ENCODE measurements at places on chromosomes 2 and 18.

DNA sequence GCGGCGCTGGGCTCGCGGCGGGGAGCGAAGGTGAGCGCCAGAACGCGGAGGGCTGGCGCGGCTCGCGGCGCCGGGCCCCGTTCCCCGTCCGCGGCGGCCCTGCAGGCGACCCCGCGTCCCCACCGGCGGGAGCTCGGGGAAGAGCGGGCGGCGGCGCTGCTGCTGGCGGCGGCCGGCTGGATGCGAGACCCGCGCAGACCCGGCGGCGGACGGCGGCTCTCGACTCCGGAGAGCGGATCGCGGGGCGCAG is 213 bp downstream of the DOK6 start:
- no peak for DNase-seq

GRCh38 chr2:135821190-135821589 is 15.8 kb downstream of the LCT start:
- no peak for DNase-seq

- DNase-seq: no peak
Measured at GRCh38 chr18:68940754-68941153, 142.9 kb downstream of the CCDC102B start.

GRCh38 chr2:45207101-45207500 is 197.8 kb upstream of the SIX2 start:
- DNase-seq: no peak

DNA sequence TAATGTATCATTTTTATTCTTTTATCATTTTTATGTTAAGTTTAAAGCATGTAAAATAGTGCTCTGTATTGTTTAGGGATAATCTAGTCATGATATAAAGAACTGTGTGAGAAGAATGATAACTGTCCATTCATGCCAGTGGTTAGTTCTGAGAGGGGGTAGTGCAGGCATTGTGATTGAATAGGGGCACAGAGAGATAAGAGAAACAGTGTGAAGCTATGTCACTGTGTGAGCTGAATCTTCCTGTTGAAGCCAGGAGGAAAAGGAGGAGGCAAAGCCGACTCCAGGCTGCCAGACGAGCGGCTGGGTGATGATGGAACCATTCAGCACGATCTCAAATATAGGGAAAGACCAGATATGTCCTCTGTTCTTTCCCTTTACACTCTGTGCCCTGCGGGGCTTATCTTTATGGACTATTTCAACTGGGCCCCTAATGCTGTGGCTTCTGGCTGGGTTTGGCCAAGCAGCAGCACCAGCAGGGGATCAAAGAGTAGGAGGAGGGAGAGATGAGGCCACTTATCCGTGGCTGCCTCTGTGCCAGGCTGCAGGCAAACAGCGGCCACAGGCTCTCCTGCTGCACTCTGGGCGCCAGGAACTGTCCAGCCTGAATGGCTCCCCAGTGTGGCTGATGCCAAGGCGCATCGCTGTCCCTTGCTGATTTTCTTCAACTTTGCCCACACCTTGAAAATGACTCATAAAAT is 128.0 kb downstream of the SPP2 start:
- no peak for DNase-seq

- no peak for DNase-seq
Measured at GRCh38 chr2:236940497-236940896, 145.2 kb upstream of the COPS8 start.

GRCh38 chr2:121038891-121039616 is 245.9 kb downstream of the TFCP2L1 start:
- no peak for DNase-seq

DNA sequence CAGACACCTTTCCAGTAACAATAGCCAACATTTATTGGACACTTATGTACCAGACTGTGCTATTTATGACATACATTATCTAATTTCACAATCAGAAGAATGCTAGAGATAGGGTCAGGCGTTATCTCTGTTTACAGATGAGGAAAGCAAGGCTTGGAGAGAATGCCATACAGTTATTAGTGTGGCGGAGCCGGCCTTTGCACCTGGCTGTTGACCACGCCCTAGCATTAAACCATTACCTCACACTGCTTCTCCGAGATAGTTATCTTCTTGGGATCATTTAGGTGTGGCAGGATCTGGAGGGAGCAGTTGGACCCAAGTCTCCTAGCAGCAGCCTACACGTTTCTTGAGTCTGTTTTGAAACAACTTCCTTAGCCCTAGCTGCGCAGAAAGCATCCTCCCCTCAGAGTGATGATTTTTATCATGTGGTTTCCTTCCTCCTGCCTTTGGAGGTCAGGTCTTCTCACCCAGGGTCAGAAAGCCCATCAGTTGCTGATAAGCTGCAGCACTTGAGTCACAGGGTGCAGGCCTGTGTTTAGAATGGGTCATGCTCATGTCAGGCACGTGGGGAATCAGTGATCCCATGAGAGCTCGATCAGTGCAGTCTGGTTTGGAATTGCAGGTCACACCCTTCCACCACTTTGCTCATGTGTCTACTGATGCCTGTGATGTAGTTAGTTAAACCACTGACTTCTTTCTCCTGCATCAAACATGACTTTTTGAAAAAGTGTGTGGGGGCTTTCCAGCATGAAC is 118.2 kb downstream of the SPTBN1 start:
- no peak for DNase-seq

DNA sequence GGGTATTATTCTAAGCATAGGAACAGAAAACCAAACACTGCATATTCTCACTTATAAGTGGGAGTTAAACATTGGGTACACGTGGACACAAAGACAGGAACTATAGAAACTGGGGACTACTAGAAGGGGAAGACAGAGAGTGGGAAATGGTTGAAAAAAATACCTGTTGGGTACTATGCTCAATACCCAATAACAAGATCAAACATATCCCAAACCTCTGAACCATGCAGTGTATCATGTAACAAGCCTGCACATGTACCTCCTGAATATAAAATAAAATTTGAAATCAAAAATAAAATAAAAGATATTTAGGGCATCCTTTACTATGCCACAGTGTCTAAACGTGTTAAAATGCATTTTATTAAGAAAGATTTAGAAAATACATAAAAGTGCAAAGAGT is 221.0 kb upstream of the TFPI start:
- DNase-seq: no peak

GRCh38 chr2:160835166-160835565 is 325.1 kb upstream of the TANK start:
- no peak for DNase-seq

DNA sequence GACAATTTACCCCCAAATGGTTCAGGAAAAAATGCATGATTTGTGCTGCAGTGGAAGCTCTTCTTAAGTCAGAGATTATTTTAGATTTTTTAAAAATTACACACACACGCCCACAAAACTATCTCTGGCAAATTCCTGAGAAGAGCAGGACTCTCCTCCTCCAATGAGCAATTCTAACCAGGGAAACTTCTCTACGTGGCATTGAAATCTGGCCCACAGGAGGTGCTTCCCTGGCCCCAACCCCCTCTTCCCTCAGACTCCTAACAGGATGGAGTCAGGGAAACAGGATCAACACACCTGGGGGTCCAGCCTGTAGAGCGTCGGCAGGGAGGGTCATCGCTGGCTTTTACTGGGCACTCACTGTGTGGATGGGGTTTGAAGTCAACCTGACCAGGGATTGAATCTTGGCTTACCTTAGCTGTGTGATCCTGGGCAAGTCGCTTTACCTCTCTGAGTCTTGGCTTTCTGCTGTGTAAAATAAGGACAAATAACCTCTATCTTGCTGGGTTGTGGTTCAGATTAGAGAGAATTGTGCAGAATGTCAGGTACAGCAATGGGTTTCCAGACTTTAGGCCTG is 65.4 kb upstream of the ASAP2 start:
- no peak for DNase-seq

DNA sequence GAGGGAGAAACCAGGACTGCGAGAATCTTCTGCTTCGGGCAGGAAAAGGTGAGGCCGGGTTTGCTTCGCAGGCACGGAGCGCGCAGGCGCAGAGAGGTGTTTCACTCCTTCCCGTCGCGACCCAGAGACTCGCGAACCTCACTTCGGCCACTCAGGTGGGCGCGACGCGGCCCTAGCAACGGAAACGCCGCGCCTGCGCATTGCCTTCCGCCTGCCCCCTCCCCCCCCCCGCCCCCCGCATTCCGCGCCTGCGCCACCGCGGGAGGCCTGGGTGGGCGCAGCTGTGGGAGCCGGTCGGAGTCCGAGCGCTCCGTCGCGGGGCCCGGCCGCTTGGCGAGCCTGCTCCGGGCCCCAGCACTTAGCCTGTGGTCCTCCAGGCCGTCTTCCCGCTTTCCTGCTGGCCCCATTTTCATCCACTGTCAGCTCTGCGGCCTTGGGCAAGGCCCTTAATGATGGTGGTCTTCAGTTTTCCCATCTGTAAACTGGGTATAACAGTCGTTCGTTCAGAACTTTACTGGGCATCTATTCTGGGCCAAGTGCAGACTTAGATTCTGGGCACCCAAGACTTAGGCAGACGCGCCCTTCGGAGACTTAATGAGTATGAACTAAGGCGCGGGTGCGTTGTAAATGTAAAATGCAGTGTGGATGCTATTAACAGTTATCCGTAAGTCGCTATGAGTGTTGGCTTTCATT is 62.1 kb upstream of the ACKR3 start:
- peak; percentile 39 for DNase-seq

DNA sequence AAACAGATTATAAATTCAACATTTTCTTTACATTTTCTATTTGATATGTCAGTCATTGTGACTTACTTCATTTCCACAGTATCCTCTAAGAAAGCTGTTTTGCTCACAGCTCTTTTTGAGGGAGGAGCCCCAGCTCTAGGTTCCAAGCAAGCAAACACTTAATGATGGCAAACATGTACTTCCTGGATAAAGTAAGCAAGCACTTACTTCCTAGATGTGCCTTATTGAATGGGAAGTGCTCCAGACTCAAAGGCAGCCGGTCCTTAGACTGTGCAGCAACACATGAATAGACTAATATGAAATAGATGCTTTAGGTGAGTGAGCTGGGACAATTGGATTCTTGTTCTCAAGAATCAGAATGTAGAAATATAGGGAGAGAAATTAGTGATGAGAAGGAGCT is 2149.8 kb upstream of the PIK3C3 start:
- DNase-seq: no peak

GRCh38 chr2:30636311-30636710 is 170.9 kb downstream of the CAPN13 start:
- no peak for DNase-seq

- no peak for DNase-seq
Measured at GRCh38 chr18:22296304-22296703, 121.4 kb downstream of the CTAGE1 start.

DNA sequence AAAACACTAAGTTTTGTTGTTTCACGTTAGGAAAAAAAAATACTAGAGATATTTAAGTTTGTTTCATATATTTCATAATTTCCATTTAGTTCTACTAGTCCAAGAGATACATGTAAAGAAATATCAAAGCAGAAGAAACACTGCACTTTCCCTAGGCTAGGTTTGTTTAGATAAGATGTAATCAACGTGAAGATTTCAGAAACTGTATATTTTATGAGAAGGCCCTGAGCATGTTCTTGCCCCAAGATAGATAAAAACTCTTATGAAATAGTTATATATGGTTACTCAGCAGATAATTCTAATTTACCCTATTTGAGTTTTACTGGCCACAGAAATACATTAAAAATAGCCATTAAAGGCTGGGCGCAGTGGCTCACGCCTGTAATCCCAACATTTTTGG is 143.6 kb upstream of the CBLN2 start:
- DNase-seq: no peak

GRCh38 chr2:24744356-24744755 is 48.8 kb downstream of the PTRHD1 start:
- no peak for DNase-seq

DNA sequence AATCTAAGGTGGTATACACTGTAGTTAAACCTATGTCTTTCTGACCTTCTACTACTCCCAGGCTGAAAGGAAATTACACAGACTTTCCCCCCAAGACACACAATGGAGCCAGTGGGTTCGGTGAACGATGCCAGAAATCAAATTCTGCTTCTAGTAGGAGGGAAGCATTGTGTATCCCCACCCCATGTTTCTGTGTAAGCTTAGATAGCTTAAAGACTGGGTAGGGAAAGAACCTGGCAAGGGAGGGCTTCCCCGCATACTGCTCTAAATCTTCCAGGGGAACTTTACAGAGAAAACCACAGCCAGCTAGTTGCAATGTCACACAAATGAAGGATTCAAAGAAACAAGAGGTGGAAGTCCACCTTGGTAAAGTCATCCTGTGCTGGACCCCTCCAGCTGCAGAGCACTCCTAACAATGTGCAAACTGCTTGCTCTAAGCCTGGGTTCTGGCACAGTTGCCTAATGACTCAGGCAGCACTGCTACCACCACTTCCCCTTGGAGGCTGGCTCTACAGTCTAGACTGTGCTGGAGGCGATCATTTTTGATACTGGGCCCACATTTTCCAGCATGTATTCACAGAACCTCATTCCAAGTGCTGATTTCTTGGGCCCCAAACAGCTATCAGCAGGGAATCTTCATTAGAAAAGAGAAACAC is 47.5 kb downstream of the TRIB2 start:
- DNase-seq: no peak

DNA sequence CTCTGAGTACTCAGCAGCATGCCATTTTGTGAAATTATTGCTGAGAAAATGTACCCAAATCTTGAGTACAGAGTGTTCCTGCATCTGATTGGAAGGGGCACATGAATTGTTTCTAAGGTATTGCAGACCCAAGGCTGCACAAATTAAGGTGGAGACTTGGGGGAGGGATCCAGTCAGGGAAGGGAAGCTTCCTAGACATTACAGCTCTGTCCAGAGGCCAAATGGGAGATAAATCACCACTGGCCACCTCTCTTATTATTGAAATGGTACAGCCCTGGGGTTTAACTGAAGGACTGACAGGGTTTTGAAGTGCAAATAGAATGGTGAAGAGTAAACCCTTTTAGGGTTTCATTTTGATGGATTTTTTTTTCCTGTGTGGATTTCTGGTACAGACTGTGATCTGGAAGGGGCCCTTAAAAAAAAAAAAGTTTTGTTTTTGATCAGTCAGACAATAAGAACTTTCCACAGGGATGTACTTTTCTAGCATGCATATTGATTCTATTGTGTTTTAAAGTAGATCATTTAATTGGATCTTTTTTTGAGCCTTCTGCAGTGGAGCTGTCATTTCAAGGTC is 119.4 kb downstream of the GREB1L start:
- no peak for DNase-seq

DNA sequence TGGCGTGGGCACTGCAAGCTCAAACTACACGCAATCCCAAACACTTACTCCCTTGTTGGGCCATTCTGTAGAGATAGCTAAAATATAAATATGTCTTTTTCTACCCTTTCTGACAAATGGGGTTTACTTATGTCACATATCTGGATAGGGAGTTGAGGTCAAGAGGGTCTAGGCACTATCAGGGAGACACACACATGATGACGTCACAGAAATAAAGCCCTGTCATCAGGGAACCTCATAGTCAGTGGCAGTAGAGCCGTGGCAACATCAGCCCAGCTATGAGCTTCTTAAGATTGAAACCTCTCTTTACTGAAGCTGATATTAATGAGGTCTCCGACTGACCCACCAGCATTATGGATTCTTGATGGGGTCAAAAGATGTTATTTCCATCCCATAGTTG is 234.6 kb upstream of the CDH7 start:
- DNase-seq: no peak

- DNase-seq: no peak
Measured at GRCh38 chr2:16725549-16725948, 59.9 kb upstream of the CYRIA start.

DNA sequence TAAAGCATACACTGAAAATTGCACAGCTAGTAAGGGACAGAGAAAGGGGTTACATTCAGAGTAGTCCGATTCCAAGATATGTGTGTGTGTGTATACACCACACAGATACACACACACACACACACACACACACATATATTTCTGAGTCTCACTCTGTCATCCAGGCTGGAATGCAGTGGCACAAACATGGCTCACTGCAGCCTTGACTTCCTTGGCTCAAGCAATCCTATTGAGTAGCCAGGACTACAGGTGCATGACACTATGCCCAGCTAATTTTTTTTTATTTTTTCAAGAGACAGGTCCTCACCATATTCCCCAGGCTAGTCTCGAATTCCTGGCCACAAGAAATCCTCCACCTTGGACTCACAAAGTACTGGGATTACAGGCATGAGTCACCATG is 68.1 kb upstream of the ITPRID2 start:
- no peak for DNase-seq
